Activated naive CD4-positive, alpha-beta T cell treated with anti-CD3 and anti-CD28 coated beads for 36 hours (primary cell): ENCODE measurements at places on chromosomes 12 and 14. TPM values are rescaled to one million over a fixed set of nuclear protein-coding genes. Genes with fewer than 3 reads are reported as not detected.
A peak's percentile ranks its signal among the peaks of the same experiment; 100 is the strongest.

DNA sequence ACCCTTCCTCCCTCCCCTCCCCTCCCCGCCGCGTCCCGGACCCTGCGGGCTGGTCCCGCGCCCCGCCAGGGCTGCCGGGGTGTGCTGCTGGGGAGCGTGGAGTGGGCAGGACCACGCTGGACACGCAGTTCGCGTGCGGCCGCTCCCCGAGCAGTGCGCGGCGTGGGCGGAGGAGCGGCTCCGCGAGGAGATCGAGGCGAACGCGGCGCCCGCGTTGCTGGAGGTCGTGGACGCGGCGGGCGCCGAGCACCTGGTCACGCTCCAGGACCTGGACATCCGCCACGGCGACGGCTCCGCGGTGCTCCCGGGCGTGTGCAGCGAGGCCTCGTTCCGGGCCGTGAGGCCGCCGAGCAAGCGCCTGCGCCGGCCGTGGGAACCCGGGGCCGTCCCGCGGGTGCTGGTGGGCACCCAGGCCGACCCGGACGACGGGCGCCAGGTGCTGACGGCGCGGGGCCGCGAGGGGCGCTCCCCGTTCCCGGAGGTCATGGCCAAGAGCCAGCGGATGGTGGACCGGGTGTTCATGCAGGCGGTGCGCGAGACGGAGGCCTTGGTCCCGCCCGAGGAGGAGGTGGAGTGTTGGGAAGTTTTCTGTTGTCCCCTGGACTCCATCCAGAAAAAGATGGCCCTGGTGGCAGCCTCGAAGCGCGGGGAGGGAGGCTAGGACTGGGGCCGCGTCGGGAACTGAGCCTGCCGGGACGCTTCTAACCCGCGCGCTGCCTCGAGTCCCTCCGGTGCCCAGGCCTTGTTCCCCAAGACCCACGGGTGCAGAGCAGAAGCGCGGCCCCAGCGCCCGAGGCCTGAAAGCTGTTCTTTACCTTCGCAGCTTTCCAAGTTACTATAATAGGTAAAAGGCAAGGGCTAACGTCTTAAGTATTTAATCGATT, 54.7 kb upstream of the EIF5 start:
- H3K4me1 ChIP-seq = peaks cover 13% of the 10 kb centered on the region
- H3K36me3 ChIP-seq = no peaks in the 10 kb centered on the region
- H3K4me3 ChIP-seq = peak overlapping the region; percentile 53

GRCh38 chr14:49314737-49315136, 271.4 kb downstream of the RPS29 start:
- H3K4me3 ChIP-seq = no peak overlapping the region
- H3K27me3 ChIP-seq = peaks cover 6% of the 10 kb centered on the region
- H3K36me3 ChIP-seq = no peaks in the 10 kb centered on the region
- H3K27ac ChIP-seq = no peak overlapping the region
- H3K4me1 ChIP-seq = no peaks in the 10 kb centered on the region

DNA sequence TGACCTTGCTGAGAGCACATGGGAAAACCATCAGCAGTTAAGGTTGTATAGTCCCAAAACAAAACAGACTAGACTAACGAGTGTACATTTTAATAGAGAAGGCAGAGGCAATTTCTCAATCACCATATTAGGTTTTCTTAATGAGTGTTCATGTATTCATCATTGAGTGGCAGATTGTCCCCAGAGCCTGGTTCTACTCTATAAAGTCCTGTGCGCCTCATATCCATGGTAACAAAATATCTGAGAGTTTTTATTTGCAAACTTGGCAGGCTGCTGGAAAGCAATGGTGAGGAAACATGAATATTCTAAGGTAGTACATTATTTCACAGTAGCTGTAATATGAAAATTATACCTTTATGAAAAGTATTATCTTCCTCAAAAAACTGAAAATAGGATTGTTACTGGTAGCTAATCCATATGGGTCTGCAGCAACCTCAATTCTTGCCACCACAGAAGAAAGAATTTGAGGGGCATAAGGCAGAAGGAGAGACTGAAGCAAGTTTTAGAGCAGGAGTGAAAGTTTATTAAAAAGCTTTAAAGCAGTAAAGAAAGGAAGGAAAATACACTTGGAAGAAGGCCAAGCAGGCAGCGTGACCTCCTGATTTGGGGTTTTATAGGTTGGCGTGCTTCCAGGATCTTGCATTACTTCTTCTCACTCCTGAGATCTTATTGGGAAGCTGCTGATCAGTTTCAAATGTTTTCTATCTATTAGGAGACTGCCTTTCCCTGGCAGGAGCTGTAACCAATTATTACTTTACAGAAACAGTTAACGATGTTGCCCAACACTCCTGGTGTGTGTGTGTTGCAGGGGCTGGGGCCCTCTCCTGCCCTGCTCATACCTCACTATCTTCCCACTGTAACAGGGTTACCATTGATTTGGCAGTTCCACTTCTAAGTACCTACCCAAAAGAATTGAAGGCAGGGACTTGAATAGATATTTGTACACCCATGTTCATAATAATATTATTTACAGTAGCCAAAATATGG, 154.0 kb upstream of the NUDT4 start:
- H3K27ac ChIP-seq = no peak overlapping the region
- no peak for DNase-seq
- no peak overlapping the region for H3K4me3 ChIP-seq
- no peaks in the 10 kb centered on the region for H3K4me1 ChIP-seq
- H3K27me3 ChIP-seq = no peaks in the 10 kb centered on the region

GRCh38 chr12:59396519-59396918, 199.3 kb upstream of the SLC16A7 start:
- H3K4me1 ChIP-seq = no peaks in the 10 kb centered on the region
- no peak for DNase-seq
- no peak overlapping the region for H3K27ac ChIP-seq
- no peaks in the 10 kb centered on the region for H3K36me3 ChIP-seq
- no peak overlapping the region for H3K4me3 ChIP-seq

DNA sequence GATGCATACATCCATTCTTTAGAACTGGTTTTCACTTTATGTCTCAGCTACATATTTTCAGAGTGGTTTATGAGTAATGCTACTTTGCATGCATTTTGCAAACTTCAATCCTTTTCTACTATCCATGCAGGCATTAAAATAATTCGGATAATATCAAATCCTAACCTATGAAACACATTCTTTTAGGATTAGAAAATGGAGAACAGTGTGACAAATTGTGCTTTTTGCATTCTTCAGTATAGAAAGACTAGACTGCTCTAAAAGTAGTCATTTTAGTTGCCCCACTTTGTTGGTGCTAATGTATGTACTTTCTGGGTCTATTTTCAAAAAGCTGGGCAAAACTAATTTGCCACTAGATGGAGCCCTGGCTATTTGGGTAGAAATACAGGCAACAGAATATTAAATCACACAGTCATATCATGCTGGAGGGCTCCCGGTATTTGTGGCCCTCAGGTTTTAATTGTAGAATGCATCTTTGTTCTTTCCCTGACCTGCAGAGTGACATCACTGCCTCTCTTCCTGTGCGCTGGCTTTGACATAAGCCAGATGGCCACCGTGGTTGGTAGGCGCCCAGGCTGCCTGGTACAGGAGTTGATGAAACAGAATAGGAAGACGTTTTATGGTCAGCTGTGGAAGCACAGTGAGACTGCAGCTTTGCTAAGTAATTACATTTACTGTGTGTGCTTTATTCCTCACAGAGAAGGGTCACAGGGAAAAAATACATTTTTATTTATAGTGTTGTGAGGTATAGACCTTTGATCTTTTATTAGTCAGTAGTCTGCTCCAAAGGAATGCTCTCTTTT, 28.1 kb downstream of the MSRB3 start:
- peaks cover 18% of the 10 kb centered on the region for H3K27me3 ChIP-seq
- DNase-seq = peak; percentile 31
- H3K36me3 ChIP-seq = no peaks in the 10 kb centered on the region
- no peak overlapping the region for H3K4me3 ChIP-seq
- H3K27ac ChIP-seq = no peak overlapping the region

GRCh38 chr14:38629412-38629811, 373.5 kb upstream of the CLEC14A start:
- H3K4me3 ChIP-seq = no peak overlapping the region
- DNase-seq = no peak
- no peak overlapping the region for H3K27ac ChIP-seq
- H3K27me3 ChIP-seq = no peaks in the 10 kb centered on the region
- H3K4me1 ChIP-seq = no peaks in the 10 kb centered on the region

- no peaks in the 10 kb centered on the region for H3K4me1 ChIP-seq
- no peak for DNase-seq
- H3K36me3 ChIP-seq = no peaks in the 10 kb centered on the region
- no peaks in the 10 kb centered on the region for H3K27me3 ChIP-seq
These were observed 1.3 kb downstream of the FAM181A start for GRCh38 chr14:93928184-93929047.

Gene SRGAP1
- not detected for total RNA-seq
